ENCODE measurements at places on chromosomes 2 and 18.

DNA sequence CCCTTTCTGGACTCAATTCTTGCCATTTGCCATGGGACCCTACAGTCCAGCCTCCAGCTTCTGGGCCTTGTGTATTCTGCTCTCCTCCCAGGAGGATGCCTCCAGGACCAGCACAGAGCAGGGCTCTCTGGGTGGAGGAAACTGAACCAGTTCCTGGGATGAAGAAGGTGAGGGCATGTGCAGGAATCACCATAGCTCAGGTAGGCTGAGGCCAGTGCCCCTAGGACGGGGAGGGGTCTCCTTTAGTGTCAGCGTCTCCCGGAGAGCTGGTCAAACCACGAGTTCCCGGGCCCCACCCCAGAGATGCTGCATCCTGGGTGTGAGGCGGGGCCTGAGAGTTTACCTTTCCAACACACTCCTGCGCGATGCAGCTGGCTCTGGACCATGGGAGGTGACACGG, 5.8 kb upstream of the PRELID3A start:
- DNase-seq: no peak

DNA sequence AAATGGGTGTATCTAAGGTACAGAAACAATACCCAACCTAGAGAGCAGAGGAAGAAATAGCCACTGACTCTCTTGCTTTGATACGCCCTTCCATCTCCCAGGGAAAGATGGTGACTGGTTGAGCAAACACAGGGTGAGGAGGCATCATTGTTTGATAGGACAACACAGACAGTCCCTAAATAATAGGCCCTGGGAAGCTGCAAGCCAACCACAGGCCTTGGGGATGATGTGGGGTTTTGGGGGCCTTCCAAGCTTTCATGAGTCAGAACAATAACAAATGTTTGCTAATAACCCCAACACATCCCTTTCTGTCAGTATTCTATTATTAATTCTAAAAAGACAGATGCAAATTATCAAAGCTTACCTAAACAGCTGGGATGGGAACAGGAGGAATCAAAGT, 9.8 kb downstream of the LGALSL start:
- DNase-seq: no peak

- no peak for DNase-seq
Observed at GRCh38 chr2:208392300-208392699, 14.3 kb upstream of the PTH2R start.

DNA sequence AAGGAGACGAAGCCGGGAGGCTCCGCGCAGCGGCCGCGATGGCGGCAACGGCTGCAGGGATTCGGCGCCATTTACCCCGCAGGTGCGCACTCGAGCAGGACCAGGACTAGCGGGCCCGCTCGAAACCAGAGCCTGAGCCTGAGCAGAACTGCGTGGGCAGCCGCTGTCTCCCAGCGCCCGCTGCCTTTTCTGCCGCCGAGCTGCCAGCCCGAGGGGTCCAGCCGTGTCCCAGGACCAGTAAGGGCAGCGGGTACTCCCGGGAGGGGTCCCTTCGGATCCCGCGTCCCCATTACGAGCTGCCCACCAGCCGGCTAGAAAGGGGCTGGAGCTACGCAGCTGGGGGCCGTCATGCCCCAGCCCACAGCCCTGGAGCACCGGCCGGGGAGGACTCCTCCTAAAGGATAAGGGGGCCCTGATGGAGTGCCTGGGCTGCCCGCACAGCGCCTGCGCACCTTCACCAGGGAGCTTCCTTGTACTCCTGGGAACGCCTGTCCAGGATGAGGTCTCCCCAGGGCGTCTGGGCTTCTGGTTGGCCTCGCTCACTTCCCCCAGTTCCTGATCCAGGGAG, 9.9 kb downstream of the ALPP start:
- DNase-seq: no peak

GRCh38 chr18:35193316-35193715, 47.5 kb upstream of the ZNF397 start:
- DNase-seq: no peak

GRCh38 chr2:29106980-29107388, 8.2 kb upstream of the CLIP4 start:
- no peak for DNase-seq

- no peak for DNase-seq
Observed at GRCh38 chr2:152385650-152386049, 50.7 kb downstream of the FMNL2 start.

GRCh38 chr2:64085936-64086335, 58.3 kb downstream of the PELI1 start:
- DNase-seq: no peak

DNA sequence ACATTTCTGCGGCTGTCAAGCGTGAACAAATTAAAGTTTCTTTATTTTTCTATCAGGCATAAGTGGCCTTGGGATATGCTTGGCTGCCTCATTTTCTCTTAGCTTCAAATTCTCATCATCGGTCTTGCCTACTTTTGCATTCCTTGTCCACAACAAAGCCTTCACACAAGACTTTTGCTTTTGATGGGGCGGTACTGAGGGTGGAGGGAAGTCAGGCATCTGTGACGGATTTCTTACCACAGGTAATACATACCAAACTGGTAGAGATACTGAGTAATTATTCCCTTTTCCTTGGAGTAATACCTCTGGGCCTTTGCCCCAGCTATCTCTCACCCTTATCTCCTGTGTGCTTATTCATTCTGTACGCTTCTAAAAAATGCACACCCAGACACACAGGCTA, 468.3 kb upstream of the RGPD4 start:
- DNase-seq: no peak

GRCh38 chr2:132568656-132569055, 101.3 kb downstream of the LYPD1 start:
- DNase-seq: no peak

DNA sequence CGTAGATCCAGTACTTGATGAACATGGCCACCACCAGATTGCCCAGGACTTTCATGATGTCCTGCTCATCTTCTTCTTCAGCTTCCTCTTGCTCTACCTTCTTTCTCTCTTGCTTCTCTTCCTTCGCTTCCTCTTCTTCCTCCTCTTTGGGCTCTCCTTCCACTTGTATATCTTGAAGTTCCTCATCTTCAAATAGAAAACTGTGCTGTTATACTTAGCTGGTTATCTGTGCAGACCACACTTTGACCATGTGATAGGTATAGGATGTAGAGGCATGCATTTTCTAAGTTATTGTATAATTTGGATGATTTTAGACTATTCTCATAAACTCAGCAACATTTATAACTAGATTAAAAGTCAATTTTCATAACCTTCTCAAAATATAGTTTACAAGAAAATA, 263.4 kb downstream of the NAPG start:
- no peak for DNase-seq

DNA sequence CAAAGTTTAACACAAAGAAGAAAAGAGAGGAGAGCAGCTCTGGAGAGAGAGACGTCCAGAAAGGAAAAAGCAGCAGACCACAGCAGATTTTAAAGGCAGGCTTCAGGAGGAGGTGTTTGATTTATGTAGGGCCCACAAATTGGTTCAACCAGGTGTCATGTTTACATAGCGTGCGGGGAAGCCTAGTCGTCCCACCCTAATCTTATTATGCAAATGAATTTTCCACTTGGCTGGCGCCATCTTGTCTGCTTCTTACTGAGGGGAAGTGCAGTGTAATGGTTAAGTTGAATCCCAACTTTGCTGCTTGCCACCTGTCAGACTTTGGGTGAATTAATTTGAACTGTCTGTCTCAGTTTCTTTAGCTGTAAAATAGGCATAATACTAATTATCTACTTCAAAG, 282.4 kb upstream of the CYRIA start:
- DNase-seq: no peak

DNA sequence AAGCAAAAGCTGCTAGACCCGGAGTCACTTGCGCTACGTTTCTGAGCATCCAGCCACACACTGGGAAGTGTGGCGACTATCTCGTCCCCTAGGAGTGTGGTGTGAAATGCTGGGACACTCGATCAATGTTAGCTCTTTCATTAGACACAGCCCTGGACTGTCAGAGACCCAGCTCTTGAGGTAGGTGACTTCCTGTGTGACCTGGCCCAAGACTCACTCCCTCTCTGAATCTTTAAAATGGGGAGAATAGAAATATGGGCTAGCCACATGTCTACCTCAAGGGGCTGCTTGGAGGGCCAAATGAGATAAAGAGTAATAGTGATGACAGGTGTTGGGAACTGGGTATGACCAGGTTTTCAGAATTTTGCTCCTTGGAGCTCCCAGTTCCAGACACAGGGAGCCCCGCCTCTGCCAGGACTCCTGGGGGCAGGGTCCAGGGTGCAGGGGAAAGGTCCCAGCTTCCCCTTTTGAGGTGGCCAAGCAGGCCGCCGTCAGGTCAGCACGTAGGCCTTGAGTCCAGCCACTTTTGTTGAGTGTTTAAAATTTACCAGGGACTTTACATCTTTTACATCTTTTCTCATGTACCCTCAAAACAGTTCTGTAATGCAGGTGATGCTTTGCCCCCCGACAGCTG, 36.0 kb downstream of the CTIF start:
- no peak for DNase-seq

DNA sequence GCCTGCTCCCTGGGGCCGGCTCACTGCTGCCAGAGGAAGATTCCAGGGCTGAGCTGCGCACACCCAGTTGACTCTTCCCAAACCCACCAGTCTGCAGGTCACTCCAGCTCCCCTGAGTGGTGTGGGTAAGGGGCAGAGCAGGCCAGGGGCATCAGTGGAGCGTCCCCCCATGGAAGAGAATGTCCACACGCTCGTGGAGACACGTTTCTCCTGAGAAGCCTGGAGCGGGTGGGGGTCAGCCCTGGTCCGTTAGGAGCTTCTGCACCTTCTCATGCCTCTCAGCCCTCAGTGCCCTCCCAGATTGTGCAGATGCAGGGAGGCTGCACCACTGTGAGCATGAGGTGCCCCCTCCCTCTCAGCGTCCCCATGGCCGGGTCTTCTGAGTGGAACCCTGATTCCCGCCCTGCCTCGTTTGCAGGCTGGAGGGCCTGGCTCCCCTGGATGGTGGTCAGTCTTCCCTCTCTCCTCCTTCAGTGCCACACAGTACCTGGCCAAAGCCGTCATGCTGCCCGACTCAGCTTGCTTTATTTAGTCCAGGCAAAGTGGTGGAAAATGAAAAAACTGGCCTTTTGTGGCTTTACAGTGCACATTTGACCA, 37.0 kb downstream of the TWIST2 start:
- no peak for DNase-seq

GRCh38 chr2:237913193-237913917, 53.5 kb upstream of the UBE2F start:
- no peak for DNase-seq

GRCh38 chr2:231611273-231612108, 18.8 kb downstream of the TEX44 start:
- peak; percentile 29 for DNase-seq

All from stimulated activated CD8-positive, alpha-beta memory T cell treated with anti-CD3 and anti-CD28 coated beads, Interleukin-4, amount 100 ng/mL, for 1 hour (primary cell).